ENCODE measurements at places on chromosomes 2 and 18.

DNA sequence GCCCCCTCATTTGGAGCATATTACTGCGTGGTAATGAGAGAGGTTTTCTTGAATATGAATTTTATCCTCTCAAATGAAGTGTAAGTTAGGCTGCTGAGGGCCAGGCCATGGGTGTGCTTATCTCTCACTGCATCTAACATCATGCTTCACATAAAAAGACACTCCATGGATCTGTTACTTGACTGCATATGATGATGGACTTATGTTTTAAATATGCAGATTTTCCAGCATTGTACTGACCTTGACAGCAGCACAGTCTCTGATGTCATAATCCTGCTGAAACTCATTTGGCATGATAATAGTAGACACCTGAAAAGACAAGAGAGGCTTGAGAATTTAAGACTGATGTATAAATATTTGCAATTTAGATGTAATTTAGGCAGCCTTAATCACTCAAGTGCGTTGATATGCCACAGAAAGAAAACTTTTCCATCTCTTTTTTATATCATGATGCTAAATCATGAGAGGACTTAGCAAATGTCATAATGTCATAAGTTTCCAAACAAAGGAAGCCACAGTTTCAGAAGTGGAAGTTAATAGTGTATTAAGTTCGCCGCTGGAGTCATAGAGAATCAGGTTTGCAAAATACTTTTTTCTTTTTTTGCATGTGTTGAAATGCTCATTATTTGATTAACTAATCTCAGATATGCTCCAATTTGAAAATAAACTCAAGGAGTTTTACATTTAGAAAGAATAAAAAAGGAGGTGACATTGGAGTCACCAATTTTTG lies 62.7 kb upstream of the CD302 start:
- no peak for DNase-seq

GRCh38 chr2:120261387-120262006 lies 8.8 kb downstream of the RALB start:
- peak; percentile 72 for DNase-seq

DNA sequence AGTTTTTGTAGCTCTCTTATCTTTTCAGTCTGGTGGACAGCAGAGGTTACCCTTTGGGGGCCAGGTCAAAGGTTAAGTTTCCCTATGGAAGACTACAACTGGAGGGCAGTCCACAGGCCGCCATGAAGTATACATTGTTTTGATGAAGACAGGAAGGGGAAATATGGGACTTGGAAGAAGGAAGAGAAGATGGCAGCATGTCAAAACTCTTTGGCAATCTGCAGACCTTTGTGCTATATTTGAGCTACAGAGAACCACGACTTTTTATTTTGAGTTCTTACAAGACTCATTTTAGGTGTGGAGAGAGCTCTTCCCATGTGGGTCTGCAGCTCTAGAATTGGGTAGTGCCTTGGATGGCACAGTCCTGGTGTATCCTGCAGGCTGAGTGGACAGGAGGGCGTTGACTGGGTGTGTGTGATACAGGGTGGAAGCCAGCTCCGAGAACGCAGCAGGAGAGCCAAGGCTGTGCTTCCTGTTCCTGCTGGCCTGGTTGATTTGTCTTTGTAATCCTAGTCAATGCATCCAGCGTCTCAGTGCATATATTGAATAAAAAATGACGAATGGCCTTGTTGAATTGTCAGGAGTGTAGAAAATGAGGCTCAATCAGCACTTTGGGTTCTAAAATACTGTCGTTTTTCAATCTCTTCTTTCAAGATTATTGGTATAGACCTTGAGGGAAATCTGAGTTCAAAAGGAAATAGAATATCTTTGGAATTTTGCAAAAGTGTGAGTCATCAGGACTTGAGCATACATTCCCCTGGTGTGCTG lies 11.5 kb downstream of the ITGA6 start:
- no peak for DNase-seq

- no peak for DNase-seq
Measured at GRCh38 chr2:158743879-158744278, 51.2 kb upstream of the DAPL1 start.

DNA sequence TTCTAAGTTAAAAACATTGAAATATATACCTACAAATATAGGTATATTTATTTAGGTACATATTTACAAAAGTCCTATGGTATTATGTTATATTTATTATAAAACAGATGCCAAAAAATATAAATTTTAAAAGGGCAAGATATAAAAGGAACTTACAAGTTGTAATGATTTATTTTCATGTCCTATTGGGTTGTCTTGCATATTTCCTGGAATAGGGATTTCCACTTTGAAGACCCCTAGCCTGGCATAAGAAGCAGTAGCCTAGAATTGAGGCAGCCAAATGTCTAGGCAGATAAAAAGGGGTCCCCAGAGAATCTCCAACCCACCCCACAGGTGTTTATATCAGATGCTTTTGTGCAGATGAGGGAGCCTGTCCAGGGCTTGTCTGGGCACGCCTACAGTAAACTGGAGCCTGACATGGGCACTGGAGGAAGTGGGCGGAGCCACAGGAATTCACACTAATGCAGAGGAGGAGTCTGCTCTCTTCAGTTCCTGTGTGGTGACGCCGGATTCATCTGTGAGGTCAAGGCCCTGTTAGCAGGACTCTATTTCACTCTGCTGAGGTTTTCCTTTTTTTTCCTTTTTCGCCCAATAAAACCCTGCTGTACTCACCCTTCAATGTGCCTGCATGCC lies 1088.9 kb upstream of the PIK3C3 start:
- no peak for DNase-seq

GRCh38 chr2:240966457-240966905 lies 31.9 kb upstream of the SNED1 start:
- DNase-seq, result no peak

- DNase-seq, result no peak
Measured at GRCh38 chr2:1690056-1690775, 54.1 kb downstream of the PXDN start.

DNA sequence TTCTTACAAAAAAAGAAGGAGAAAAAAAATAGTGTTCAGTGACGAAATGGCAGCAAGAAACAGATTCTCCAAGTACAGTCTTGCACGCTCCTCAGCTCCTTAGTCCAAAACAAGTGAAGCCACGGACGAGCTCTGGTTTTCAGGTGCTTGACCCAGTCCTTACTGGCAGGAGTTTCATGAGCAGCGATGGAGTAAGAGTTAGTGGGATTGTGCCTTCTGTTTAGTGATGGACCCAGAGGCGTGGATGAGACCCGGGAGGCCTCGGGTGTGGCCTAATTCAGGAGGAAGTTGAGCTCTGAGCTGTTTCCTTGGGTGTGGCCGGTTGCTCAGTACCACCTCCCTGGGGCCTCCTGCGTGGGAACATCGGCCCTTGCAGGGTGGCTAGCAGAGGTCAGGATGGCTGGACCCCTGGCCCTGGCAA lies 52.0 kb downstream of the KIF5C start:
- peak; percentile 66 for DNase-seq

DNA sequence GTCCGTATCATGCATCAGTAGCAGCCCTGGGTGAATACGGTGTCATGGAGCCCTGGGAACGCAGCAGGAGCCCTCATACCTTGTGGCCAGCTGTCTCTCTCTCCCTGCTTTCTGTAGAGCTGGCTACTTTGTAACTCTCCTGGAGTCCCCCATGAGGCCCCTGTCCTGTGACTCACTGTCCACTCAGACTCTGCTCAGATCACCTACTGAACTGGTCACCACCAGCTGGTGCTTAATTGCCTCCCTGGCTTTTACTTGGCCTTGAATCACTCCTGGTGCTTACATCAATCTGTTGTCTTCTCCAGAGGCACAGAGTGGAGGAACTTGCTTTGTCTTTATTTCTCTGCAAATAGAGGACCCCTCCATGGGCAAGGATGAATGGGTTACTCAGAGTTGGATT lies 172.7 kb downstream of the HRH4 start:
- no peak for DNase-seq
